ENCODE measurements at places on chromosomes 1 and 21.

GRCh38 chr1:202623075-202623474, 87.2 kb downstream of the SYT2 start:
- DNase-seq = peak; percentile 45

DNA sequence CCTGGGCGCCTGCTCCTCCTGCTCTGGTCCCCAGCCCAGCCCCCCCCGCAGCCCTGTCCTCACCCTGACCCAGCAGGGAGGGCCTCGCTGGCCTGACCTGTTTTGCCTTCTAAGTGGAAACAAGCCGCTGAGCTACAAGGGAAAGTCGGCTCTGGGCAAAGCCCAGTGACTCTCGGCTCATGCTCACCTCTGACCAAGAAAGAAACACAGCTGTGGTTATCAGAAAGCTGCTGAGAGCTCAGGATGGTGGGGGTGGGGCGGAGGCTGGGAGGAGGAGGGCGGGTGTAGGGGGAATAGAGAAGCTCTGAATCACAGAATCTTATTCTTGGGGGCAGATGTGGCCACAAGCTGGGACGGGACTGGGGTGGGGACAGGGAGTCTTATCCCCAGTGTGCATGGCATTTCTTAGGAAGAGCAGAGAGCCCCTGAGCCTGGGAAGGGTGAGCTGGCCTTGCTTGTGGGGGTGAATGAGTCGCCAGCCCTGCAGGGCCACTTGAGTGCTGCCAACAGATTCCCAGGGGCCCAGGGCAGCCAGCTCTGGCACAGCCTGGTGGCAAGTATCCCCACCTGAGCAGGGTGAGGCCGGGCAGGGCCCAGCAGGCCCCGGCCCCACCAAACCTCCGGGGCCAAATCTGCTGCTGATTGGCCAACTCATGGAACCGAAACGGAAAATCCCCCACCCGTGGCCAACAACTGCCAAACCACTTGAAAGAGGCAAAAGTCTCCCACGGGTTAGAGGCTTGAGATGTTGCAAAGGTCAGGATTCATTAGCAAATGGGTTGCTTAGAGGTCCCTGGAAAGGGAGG, 120.6 kb downstream of the SPSB1 start:
- DNase-seq = peak; percentile 87

GRCh38 chr1:211603191-211603701, 24.3 kb upstream of the SLC30A1 start:
- DNase-seq = peak; percentile 66

DNA sequence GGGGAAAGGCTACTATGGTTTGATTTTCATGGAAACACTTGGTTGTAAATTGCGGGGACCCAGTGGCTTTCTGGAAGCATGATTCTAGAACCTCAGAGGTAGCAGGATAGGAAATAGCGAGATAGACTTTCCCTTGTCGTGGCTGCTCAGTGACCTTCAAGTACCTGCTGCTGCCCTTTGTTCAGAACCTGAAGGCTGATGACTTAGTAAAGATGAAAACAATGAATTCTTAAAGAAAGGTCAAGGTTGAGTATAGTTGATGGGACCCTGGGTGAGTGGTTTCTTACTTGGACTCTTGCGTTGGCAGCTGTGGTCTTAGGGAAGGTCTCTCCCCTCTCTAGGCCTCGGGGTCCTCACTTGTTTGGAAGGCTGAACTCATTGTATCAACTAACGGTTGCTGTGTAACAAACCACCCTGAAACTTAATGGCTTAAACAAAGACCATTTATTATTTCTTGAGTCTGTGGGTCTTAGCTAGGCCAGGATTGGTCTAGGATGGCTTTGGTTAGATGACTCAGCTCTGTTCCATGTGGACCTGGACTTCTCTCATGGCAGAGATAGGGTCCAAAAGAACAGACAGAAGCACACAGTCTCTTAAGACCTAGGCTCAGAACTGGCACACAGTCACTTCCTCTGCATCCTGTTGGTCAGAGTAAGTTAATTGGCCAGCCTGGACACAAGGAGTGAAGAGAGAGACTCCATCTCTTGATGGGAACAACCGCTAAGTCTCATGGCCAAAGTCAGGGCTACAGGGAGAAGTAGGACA, 89.2 kb upstream of the SELENON start:
- no peak for DNase-seq

Measured in HCEC 1CT (cell line).